ENCODE measurements at places on chromosomes 5 and 9.

GRCh38 chr9:6133346-6134063, 82.1 kb upstream of the IL33 start:
- no peak for DNase-seq

GRCh38 chr9:127004946-127005769, 90.6 kb downstream of the RALGPS1 start:
- DNase-seq: peak; percentile 95

DNA sequence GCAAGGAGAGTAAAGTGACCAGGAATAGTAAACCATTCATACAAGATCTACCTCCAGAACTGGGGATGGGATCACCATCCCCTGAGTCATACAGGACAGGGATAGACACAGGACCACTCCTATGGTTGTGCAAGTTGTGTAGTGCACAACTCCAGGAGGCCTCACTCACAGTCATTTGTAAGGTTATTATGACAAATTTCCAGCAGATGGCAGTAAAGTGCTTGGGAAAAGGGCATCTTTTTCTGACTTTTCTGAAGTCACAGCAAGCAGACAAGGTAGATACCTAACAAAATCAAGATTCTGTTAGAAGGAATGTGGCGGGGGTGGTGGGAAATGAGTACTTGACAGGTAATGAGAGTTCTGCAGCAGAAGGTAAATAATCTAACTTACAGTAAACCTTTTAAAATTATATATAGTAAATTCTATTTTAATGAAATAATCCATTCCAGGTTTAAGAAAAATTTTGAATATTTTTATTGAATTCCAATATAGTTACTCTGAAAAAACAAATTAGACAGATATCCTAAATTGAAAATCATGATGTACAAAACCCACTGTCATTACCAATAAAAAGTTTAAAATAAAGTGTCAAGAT, 16.7 kb upstream of the KIF27 start:
- DNase-seq: peak; percentile 60

GRCh38 chr5:37846786-37847310, 7.0 kb upstream of the GDNF start:
- no peak for DNase-seq

GRCh38 chr5:6773342-6774035, 60.3 kb downstream of the TENT4A start:
- peak; percentile 23 for DNase-seq
